ENCODE measurements at places on chromosomes 2 and 18.

DNA sequence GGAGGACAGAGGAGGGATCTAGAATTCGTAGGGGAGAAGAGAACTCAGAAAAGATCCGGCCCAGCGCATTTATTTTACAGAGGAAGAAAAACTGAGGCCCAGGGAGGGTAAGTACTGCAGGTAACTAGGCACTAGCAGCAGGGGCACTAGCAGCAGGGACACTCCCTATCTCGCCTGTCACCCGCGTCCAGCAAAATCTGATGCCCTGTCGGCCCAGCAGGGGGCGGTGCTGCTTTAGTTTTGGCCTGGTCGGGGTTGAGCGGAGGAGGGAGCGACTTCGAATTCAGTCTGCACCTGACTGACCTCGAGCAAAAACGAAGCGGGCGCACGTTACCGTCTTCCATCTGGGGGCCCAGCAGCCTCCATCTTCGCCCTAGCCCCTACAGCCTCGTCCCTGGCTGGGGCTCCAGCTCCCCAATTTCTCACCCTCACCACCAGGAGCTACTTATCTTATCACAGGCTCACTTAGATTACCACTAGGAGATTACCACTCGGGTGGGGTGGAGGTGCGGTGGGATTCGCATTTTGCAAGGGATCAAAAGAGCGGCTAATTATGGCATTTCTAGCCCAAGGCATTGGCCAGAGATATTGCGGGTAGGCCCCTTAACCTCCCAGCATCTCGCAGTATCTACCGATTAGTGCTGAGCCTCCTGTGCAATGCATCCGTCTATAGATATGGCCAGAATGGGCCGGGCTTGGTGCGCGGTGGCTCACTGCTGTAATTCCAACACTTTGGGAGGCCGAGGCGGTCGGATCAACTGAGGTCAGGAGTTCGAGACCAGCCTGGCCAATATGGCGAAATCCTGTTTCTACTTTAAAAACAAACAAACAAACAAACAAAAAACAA, 17.8 kb upstream of the CD8A start:
- DNase-seq, result peak; percentile 91
- peaks cover 10% of the 10 kb centered on the region for H3K27me3 ChIP-seq
- H3K4me3 ChIP-seq, result peak overlapping the region; percentile 52
- H3K4me1 ChIP-seq, result peaks cover 23% of the 10 kb centered on the region

GRCh38 chr18:75638776-75639471, 211.4 kb upstream of the SMIM21 start:
- no peak overlapping the region for H3K4me3 ChIP-seq
- no peak overlapping the region for H3K27ac ChIP-seq
- no peaks in the 10 kb centered on the region for H3K4me1 ChIP-seq
- no peaks in the 10 kb centered on the region for H3K36me3 ChIP-seq
- no peak for DNase-seq
- H3K27me3 ChIP-seq, result no peaks in the 10 kb centered on the region

- peak; percentile 19 for DNase-seq
- no peaks in the 10 kb centered on the region for H3K36me3 ChIP-seq
- H3K4me3 ChIP-seq, result no peak overlapping the region
- H3K27ac ChIP-seq, result peak overlapping the region; percentile 44
Observed at GRCh38 chr2:65231892-65232477, 4.4 kb downstream of the ACTR2 start.

- no peaks in the 10 kb centered on the region for H3K4me1 ChIP-seq
- no peak for DNase-seq
- H3K4me3 ChIP-seq, result no peak overlapping the region
- H3K36me3 ChIP-seq, result no peaks in the 10 kb centered on the region
- H3K27me3 ChIP-seq, result no peaks in the 10 kb centered on the region
- H3K27ac ChIP-seq, result no peak overlapping the region
Observed at GRCh38 chr2:34004936-34005335, 405.8 kb upstream of the FAM98A start.

- no peak overlapping the region for H3K27ac ChIP-seq
- H3K27me3 ChIP-seq, result no peaks in the 10 kb centered on the region
- H3K4me3 ChIP-seq, result no peak overlapping the region
- no peak for DNase-seq
- peaks cover 13% of the 10 kb centered on the region for H3K4me1 ChIP-seq
- H3K36me3 ChIP-seq, result no peaks in the 10 kb centered on the region
Observed at GRCh38 chr2:118939994-118940393, 2.0 kb upstream of the MARCO start.

DNA sequence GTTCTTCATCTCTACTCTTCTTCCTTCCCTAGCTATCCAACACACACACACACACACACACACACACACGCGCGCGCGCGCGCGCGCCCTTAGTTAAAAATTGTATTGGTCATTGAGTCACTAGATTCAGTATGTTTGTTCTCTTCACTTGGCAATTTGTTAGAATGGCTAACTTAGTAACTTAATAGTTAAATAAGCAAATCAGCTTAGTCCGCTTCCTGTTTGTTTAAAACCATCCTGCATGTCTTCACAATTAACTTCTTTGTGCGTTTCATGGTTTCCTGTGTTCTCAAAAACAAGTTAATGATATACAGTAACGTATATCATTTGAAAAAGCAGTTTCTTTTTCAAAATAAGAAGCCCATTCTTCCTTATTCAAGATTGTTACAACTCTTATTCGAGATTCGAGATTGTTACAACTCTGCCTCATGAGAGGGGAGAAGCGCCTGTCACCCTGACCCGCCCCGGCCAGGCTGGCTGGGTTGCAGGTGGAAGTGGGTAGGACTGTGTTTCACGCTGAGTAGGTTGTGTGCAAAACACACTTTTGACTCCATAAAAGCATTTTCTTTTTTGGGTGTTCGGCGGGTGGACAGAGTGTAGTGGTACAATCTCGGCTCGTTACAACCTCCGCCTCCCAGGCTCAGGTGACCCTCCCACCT, 9.5 kb upstream of the CNNM3 start:
- no peak overlapping the region for H3K27ac ChIP-seq
- no peak for DNase-seq
- no peaks in the 10 kb centered on the region for H3K4me1 ChIP-seq

DNA sequence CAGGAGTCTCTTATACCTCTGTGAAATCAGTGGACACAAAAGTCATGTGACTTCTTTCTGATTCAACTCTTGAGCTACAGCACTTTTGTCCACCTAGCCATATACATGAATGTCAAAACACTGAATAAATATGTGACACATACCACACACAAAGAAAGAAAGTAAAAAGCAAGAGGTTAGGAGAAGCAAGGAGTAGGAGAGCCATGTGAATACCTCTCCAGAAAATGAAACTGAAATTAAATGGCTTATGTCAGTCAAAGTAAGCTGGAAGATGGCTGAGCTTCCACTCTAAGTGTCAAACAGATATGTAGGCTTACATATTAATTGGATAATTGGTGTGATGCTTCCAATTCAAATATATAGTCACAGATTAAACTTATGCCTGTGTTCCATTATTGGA, 1050.5 kb downstream of the BCL11A start:
- no peak overlapping the region for H3K27ac ChIP-seq
- no peaks in the 10 kb centered on the region for H3K36me3 ChIP-seq
- no peaks in the 10 kb centered on the region for H3K4me1 ChIP-seq

DNA sequence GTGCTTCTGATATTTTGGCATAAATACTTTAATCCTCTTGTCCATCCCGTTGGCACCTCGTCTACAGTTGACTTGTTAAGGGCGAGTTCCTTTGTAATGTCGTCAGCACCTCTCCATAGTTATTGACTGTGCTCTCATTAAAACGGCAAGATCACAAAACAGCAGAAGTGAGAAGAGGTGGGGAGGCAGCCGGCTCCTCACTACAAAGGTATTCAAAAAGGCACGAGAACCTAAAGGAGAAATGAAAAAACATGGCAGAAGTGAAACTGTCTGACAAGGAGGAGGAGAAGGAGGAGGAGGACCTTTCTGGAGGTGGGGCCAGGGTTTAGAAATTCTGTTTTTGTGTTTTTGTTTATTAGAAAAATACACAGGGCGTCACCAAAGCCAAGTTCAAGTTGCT, 235.6 kb downstream of the BCL11A start:
- DNase-seq, result no peak
- no peaks in the 10 kb centered on the region for H3K27me3 ChIP-seq
- H3K27ac ChIP-seq, result no peak overlapping the region
- H3K4me1 ChIP-seq, result peaks cover 5% of the 10 kb centered on the region
- H3K4me3 ChIP-seq, result no peak overlapping the region
- H3K36me3 ChIP-seq, result no peaks in the 10 kb centered on the region

GRCh38 chr2:70643715-70644114, 90.1 kb upstream of the TGFA start:
- H3K4me1 ChIP-seq, result no peaks in the 10 kb centered on the region
- H3K27me3 ChIP-seq, result peaks cover 3% of the 10 kb centered on the region
- no peaks in the 10 kb centered on the region for H3K36me3 ChIP-seq
- peak; percentile 21 for DNase-seq

DNA sequence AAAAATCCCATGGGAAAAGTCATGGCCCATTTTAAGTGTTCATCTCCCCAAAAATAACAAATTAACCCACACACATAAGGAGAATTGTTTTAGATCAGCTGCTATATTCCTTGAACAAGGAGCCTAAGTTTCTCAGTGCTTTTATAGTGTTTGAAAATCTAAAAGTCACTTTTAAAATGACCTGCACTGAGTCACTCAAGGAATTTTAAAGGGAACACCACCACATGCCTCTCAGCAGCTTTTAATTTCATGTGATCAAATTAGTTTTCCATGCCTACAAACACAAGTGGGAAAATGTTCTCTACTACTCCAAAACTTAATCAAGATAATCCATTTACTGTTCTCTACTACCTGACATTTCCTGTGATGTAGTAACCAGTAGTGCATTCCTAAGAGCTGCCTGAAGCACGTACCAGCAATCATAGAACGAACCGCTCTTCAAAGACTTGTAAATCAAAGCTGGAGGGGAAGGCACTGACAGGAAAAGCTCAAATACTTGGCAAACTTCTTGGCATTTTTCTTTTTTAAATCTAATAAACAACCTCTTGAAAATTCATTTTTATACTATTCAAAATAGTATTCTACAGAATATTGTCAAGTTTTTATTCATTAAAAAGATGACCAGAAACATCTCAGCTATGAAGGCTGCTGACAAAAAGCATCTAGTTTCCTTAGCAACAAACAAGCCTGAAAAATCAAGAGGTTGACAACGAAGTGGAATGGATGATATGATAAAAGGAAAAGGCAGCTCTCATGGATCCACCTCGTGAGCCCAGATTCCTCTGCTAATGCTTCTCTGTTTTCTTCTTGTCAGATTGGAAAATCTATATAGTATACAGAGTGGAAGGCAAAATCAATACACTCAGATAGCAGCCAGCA, 37.2 kb downstream of the LRPPRC start:
- H3K36me3 ChIP-seq, result peaks cover 88% of the 10 kb centered on the region
- H3K27me3 ChIP-seq, result no peaks in the 10 kb centered on the region
- no peaks in the 10 kb centered on the region for H3K4me1 ChIP-seq
- no peak for DNase-seq
- H3K4me3 ChIP-seq, result no peak overlapping the region

- no peaks in the 10 kb centered on the region for H3K4me1 ChIP-seq
- no peak overlapping the region for H3K27ac ChIP-seq
- H3K4me3 ChIP-seq, result no peak overlapping the region
Observed at GRCh38 chr18:40812981-40813515, 1142.0 kb upstream of the PIK3C3 start.

DNA sequence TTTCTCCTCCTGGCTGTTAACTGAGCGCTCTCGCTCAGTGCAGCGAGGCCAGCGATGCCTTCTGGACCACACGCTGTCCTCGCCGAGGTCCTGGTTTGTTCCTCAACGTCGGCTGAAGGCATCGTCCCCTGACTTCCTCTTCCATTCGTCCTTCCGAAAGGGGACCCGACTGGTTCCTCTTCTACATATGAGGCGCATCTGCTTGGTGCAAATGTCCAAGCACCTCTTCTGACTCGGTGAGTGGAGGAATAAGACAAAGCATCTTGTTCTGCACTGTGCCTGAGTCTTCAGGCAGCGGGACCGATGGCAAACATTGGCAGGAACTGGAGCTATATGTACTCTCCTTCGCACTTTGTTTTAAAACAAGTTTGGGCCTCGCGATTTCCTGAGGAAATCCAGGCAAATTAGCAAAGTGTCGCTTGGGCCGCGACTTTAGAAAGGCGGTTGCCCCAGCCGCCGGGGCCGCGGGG, 621 bp upstream of the KCNS3 start:
- peak overlapping the region; percentile 66 for H3K4me3 ChIP-seq
- H3K36me3 ChIP-seq, result no peaks in the 10 kb centered on the region
- peaks cover 18% of the 10 kb centered on the region for H3K27me3 ChIP-seq
- H3K4me1 ChIP-seq, result no peaks in the 10 kb centered on the region

GRCh38 chr2:74558284-74559230, 4.0 kb downstream of the DOK1 start:
- peaks cover 12% of the 10 kb centered on the region for H3K36me3 ChIP-seq
- DNase-seq, result no peak
- no peaks in the 10 kb centered on the region for H3K27me3 ChIP-seq
- no peak overlapping the region for H3K4me3 ChIP-seq
- H3K27ac ChIP-seq, result no peak overlapping the region

DNA sequence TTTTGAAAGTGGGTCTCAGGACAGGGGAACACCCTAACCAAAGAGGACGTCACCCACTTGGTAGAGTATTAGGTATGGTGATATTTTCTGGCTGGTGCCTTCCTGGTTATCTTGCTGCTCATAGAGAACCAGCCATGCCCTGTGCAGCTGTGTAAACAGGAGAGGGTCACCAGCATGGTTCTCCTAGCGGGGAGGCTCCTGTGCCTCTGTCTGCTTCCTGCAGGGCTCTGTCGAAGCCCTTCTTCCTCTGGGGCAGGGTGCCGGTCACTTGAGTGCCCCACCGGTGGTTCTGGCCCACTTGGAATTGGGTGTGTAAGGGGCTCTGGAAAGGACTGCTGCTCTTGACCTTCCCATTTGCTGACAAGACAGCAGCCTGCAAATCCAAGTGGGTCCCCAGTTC, 131.6 kb upstream of the MSH6 start:
- peaks cover 3% of the 10 kb centered on the region for H3K27me3 ChIP-seq
- no peak overlapping the region for H3K27ac ChIP-seq
- no peaks in the 10 kb centered on the region for H3K4me1 ChIP-seq
- H3K36me3 ChIP-seq, result no peaks in the 10 kb centered on the region
- DNase-seq, result no peak

DNA sequence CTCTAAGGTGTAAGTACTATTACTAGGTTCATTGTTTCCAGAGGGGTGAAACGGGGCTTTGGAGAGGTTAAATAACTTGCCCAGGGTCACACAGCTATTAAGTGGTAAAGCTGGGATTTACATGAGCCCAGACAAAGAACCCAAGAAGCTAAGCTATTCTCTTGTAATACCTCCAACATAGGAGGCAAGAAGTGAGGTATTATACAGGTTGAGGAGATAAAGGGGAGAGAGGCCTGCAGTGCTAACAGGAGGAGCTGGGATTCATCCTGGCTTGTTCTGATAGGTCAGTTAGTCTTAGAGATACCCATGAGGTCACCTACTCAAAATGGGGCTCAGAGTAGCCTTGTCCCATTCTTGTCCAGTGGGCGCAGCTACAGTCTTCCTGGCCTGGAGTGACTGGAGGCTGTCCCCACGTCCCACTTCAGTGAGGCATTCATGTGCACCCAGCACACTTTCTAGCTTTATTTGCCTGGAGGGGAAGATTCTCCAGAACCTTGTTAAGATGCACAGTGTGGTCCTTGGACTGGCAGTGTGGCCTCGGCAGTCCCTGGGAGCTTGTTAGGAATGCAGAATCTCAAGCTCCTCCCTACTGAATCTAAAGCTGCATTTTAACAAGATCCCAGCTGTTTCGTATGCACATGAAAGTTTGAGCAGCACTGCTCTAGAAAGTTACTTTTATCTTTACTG, 63.5 kb downstream of the MEIS1 start:
- H3K27me3 ChIP-seq, result no peaks in the 10 kb centered on the region
- no peak for DNase-seq
- no peak overlapping the region for H3K4me3 ChIP-seq
- H3K36me3 ChIP-seq, result peaks cover 12% of the 10 kb centered on the region

Measured in common myeloid progenitor, CD34-positive (primary cell).